ENCODE measurements at places on chromosomes 11 and 22.

- no peak for DNase-seq
These were observed 12.6 kb downstream of the SOX10 start for GRCh38 chr22:37971475-37972434.

GRCh38 chr11:75719340-75720239 is 2.0 kb downstream of the MOGAT2 start:
- DNase-seq = no peak

DNA sequence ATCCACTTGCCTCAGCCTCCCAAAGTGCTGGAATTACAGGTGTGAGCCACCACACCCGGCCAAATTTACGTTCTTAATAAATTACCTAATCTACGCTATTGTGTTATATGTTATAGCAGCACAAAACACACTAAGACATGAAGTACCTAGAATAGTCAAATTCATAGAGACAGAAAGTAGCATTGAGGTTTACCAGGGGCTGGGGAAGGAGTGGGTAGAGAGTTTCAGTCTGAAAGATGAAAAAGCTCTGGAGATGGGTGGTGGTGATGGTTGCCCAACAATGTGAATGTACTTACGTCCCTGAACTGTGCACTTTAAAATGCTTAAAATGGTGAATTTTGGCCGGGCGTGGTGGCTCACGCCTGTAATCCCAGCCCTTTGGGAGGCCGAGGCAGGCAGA is 65.7 kb upstream of the NUP50 start:
- no peak for DNase-seq

- DNase-seq = no peak
These were observed 178.2 kb upstream of the TMEM45B start for GRCh38 chr11:129637473-129637872.

GRCh38 chr11:61541598-61541997 is 33.0 kb downstream of the LRRC10B start:
- DNase-seq = no peak

DNA sequence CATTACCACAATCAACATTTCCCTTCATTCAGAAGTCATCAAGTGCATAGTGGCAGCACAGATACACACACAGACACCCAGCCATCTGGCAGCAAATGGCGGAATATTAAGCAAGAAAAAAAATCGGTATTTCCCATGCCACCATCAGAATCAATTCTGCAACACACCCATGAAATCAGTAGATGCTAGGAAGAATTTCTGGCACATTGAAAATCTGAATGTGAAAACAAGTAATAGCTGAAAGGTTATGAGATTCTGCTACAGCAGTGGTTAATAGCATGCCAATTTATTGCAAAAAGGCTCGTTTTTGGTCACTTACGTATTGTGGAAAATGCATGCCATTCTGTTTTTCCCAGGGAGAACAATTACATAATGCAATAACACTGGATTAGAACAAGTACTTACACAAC is 91.1 kb downstream of the PICALM start:
- DNase-seq = no peak

- DNase-seq = no peak
These were observed 27.0 kb upstream of the AMOTL1 start for GRCh38 chr11:94741022-94741679.

GRCh38 chr11:35343033-35343598 is 76.2 kb downstream of the SLC1A2 start:
- no peak for DNase-seq

- DNase-seq = no peak
These were observed 1.1 kb upstream of the TH start for GRCh38 chr11:2172676-2173075.

GRCh38 chr11:11813288-11813962 is 28.3 kb upstream of the USP47 start:
- DNase-seq = no peak

GRCh38 chr11:112606656-112607055 is 346.0 kb upstream of the PLET1 start:
- DNase-seq = no peak

DNA sequence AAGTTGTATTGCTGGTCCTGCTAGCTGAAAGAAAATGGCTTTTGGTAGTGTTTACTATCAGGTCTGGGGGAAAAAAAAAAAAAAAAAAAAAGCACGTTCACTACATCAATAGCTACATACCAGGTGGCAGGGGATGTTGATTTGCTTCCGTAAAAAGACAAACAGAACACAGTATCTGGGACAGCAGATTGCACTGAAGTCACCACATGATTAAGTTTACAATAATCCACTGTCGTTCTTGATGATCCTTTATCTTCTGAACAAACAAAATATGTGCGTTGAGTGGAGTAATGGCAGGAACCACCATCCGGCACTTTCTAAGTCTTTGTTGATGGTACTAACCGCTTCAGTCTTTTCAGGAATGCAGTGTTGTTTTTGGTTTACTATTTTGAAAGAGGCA is 48.7 kb downstream of the DDX6 start:
- DNase-seq = no peak

- DNase-seq = no peak
These were observed 3.8 kb upstream of the CCDC86 start for GRCh38 chr11:60838132-60838531.

- no peak for DNase-seq
These were observed 16.3 kb downstream of the IL2RB start for GRCh38 chr22:37133304-37134018.

DNA sequence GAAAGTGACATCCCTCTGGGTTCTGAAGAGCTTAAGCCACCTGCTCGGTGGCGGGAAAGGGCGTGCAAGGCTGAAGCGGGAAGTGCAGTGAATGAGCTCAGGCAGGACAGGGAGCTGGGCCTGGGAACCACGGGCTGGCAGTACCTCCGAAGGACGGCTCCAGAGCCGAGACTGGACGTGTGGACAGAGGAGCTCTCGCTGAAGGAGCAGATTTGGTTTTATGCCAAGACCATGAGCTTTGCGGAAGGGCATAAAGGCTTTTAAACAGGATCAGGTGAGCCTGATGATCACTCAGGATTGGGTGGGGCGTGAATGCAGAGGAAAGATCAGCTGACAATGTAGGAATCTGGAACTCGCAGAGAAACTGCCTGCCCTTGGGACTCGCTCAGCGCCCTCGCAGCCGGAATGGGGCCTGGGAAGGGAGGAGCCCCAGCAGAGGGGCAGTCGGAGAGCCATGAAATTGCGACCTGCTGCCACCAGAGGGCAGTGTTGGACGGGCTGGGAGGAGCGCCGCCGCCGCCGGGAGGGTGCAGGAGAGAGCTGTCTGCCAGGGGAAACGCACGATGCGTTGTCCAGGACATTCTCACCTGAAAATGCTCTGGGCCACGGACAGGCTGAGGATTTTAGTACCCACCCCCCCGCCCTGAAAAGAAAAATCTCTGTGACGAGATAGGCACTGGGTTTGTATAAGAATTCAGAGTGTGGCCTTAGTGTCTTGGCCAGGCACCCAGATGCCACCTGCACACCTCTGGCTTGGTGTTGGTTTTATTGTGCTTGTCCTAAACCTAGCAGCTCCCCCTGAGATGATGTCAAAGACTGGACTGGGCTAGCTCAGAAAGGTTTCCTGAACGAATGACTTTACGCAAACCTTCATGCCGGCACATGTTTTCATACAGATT is 324.4 kb downstream of the NTM start:
- DNase-seq = peak; percentile 47

GRCh38 chr11:2149460-2149859 is 10.3 kb upstream of the IGF2 start:
- DNase-seq = no peak

- DNase-seq = no peak
These were observed 245.4 kb downstream of the DYNC2H1 start for GRCh38 chr11:103354656-103355055.

DNA sequence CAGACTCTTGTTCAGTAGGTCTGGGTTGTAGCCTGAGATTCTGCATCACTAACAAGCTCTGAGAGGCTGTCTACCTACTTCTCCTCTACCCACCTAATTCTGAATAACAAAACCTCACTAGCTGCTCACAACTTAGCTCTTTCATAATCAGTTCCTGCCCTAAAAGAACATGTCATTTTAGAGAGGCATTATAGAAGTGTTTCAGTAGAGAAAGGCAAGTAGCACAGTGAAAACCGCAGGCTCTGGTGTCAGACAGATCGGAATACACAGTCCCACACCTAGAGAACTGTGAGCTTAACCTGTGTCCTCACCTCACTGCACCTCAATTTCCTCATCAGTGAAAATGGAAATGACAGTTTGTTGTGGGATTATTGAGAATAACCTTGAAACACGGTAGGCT is 1337.6 kb upstream of the TENM4 start:
- DNase-seq = no peak

GRCh38 chr11:72227316-72228228 is 3.0 kb downstream of the INPPL1 start:
- no peak for DNase-seq

GRCh38 chr11:10076458-10077141 is 217.4 kb downstream of the SBF2 start:
- no peak for DNase-seq

DNA sequence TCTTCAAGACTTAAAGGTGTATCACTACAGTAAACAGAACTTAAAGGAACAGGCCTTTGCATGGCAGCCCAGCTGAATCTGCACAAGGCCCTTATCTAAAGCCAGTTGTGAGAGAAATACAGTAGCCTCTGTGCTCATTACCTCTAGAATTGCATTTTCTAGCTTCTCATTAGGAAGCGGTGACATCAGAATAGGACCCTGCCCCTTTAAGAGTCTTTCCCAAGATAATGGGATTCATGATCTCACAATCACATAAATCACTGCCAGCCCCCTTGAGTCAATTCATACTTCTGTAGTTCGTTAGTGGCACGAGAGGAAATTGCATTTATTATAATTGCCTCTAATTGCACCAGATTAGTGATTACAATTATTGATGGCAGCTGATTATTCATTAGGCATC is 170.3 kb downstream of the NTM start:
- no peak for DNase-seq

DNA sequence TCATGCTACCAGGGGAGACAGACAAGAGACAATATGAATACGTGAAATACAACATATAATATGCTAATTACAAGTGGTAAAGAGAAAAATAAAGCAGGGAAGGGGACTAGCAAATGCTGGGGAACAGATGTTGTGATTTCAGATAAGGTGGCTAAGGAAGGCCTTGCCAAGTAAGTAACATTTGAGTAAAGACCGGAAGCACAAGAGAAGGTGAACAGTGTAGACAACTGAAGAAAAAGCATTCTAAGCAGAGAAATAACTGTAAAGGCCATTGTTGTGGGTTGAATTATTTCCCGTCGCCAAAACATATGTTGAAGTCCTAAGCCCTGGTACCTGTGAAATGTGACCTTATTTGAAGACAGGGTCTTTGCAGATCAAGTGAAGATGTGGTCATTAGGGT is 63.7 kb upstream of the EED start:
- no peak for DNase-seq

GRCh38 chr11:69409812-69410645 is 71.4 kb upstream of the LINC01488 start:
- DNase-seq = no peak

DNA sequence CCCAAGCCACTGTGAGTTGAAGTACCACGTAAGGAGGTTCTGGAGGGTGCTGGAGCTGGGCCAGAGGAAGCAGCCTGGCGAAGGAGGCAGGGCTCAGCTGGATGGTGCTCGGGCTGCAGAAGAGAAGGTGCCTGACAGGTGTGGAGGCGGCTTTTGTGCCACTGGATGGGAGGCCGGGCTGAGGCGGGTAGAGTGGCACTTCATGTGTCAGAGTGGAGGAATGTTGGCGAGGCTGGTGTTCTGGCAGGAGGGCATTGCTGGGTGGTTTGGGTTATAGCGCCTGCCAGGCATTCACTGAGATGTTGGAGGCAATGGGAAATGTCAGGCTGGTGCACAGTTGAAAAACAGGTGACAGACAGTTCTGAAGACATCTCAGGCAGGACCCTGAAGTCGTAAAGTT is 24.2 kb downstream of the UBE2L3 start:
- DNase-seq = no peak

GRCh38 chr11:104688731-104689130 is 209.5 kb downstream of the CASP12 start:
- DNase-seq = no peak

GRCh38 chr11:8596504-8597046 is 2.5 kb upstream of the STK33 start:
- no peak for DNase-seq

DNA sequence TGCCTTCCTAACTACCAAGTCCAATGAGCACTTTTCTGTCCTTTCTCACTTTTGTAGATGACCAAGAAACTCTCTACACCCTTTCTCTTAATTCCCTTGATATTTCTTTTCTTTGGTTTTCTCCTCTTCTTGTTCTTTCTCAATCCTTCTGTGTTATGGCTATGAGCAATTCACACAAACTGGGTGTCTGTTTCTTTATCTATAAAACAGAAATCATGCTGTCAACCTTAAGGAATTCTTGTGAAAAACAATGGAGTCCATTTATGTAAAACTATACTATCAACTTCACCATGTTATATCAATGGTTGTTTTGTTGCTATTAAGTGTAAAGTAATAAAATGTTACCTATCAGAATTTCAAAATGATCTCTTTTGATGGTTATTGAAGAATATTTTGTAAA is 7.2 kb downstream of the MTNR1B start:
- no peak for DNase-seq

GRCh38 chr11:74710281-74710938 is 20.8 kb downstream of the CHRDL2 start:
- no peak for DNase-seq

GRCh38 chr22:50581950-50582492 is 628 bp downstream of the CHKB start:
- no peak for DNase-seq

- DNase-seq = no peak
These were observed 759 bp upstream of the PEX16 start for GRCh38 chr11:45918331-45918941.

DNA sequence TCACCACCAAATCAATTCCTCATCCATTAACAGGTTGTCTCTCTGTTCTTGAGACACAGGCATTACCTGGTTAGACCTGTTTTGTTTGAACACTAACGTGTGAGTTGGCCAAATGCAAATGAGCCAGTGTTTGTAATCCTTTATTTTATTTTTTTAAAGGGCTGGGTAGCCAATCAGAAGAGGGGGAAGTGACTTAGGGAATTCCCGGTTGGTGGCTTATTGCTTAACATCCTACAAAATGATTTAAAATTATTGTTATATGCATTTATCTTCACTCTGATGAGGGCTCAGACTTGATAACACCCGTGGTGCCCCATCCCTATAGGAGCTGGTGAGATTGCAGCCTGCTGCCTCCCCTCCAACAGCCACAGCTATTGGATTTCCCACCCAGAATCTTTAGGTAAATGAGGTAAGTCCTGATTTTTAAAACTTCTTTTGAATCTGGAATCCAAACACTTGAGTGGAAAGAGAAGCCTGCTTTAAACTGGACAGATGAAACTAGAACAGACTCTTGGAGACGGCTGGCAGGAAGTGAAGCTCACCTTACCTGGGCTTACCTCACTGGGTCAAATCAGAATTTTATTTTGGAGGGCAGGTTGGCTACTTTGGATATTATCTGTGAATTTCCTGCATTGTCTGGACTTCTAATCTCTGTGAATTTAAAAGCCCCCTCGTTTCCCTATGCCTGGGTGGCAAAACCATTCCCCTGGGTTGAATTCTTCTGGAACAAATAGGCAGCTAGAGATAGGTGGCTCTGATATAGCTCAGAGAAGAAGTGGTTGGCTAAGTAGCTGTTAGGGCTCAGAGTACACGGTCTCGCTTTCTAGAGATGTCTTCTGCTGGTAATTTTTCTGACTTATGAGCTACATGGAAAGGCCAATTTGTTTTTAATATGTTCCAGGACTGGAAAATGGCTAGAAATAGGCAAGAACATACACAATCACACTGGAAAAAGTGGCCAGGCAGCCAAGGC is at the start of gene EHF:
TSS of gene EHF (plus strand) at position 274 of the 973 bp plus-strand sequence. CDS start 21,538 bp downstream, outside the sequence.
- DNase-seq = no peak

All from stimulated activated CD8-positive, alpha-beta memory T cell treated with anti-CD3 and anti-CD28 coated beads, Interleukin-15, amount 100 ng/mL, for 24 hours (primary cell).